Stimulated activated CD8-positive, alpha-beta memory T cell treated with anti-CD3 and anti-CD28 coated beads, Interleukin-7, amount 100 ng/mL, for 1 hour (primary cell): ENCODE measurements at places on chromosomes 4 and X.

GRCh38 chr4:140004549-140004895 is 149.5 kb downstream of the MAML3 start:
- no peak for DNase-seq

- no peak for DNase-seq
Measured at GRCh38 chrX:152313529-152314302, 137.4 kb downstream of the GABRA3 start.

- DNase-seq = no peak
Measured at GRCh38 chr4:20393486-20394100, 141.9 kb downstream of the SLIT2 start.

- no peak for DNase-seq
Measured at GRCh38 chrX:119762718-119763117, 4.3 kb downstream of the SOWAHD start.

GRCh38 chrX:130086447-130087206 is 23.7 kb downstream of the ELF4 start:
- no peak for DNase-seq

DNA sequence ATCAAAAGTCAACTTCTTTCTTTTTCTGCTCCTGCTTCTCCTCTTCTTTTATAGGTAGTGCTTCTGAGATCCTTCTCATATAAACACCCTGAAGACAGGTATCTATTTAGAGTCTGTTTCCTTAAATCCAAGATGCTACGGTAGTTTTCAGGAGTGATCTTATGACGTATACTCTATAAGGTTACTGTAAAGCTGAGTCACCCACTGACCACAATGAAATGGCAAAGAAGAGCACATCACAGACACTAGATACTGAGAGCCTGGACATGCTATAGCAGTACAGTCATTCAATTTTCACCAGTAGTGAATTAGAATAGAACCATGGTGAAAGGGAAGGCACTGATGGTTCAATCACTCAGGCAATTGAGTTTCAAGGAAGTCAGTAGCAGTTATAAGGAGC is 412.5 kb downstream of the ADAM29 start:
- DNase-seq = no peak

DNA sequence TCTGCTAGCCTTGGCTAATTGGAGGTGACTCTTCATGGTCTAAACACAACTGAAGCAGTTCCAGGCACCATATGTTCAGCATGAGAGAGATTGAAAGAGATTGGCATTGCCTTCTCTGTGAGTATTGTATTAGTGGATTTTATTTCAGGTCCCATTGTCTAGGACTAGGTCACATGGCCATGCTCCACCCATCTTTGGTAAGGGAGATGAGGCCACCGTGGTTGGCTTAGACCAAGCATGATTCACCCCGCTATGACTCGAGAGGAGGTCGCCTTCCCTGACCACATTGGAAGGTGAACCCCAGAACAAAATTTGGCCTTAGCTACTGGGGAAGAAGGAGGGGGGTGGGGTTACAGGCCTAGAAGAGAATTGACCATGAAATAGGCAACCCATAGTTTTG is 109.9 kb upstream of the BCOR start:
- DNase-seq = no peak

DNA sequence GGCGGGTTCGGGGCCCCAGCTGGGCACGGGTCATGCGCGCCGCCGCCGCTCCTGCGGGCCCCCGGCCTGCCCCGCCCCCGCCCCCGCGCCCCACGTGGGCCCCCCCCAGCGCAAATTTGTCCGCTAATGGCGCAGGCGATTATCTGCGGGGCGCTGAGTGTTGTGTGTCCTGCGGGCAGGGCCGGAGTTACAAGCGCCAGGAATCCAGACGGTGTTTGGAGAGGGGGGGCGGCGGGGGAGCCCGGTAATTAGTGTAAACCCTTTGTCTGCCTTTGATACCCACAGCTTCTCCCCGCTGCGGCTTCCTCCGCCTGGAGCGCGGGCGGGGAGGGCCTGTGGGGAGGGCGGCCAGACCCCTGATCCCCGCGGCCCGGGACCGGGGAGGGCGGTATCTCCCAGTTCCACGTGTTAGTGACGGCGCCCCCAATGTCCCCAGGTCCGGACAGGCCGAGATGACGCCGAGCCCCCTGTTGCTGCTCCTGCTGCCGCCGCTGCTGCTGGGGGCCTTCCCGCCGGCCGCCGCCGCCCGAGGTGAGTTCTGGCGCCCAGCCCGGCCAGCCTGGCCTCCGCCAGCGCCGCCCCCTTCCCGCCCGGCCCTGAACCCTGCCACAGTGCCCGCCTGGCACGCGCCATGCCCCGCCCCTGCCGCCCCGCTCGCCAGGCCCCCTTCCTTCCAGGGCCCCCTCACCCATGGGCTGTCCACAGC is 761 bp downstream of the FGFRL1 start:
- no peak for DNase-seq

- no peak for DNase-seq
Measured at GRCh38 chrX:136738049-136738729, 42.5 kb downstream of the ARHGEF6 start.

DNA sequence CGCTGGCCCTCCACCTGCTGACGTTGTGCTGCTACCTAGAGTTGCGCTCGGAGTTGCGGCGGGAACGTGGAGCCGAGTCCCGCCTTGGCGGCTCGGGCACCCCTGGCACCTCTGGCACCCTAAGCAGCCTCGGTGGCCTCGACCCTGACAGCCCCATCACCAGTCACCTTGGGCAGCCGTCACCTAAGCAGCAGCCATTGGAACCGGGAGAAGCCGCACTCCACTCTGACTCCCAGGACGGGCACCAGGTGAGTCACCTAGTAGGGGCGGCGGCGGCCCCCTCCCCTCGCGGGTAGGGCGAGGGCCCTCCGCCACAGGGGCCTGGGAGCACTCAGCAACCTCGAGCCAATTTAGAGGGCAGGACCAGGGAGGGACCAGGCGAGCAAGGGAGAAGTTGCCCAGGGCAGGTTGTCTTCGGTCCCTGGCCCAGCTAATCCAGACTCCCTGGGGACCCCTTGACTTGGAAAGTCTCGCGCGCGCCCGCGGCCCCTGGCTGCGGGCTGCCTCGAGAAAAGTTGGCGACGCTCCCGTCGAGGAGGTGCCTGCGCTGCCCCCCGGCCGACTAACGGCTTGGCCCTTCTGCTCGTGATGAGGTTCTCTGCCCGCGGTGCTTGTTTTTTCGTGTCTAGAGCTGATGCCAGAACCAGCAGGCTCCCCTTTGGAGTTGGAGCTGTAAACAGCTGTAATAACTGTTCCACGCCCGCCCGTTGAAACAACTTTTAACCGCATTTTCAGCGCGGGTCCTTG is 717 bp downstream of the EDA start:
- no peak for DNase-seq

- DNase-seq = no peak
Measured at GRCh38 chr4:109215506-109215905, 87.0 kb downstream of the COL25A1 start.

- no peak for DNase-seq
Measured at GRCh38 chrX:48278958-48279357, 23.8 kb downstream of the SSX1 start.

- DNase-seq = no peak
Measured at GRCh38 chrX:10049236-10049635, 82.1 kb downstream of the CLDN34 start.

DNA sequence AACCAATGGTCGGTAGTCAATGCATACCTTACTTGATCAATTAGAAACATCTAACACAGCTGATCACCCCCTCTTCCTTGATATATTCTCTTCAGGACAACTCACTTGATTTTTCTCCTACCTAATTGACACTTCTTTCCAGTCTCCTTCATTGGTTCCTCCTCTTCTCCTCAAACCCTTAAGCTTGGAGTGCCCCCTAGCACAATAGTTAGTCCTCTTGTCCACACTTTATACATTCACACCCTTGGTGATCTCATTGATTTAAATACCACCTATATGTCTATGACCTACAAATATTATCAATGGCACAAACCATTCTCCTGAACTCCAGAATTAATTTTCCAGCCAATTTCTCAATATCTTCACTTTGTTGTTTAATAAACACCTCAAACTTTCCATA is 724.0 kb downstream of the ADGRL3 start:
- DNase-seq = no peak

DNA sequence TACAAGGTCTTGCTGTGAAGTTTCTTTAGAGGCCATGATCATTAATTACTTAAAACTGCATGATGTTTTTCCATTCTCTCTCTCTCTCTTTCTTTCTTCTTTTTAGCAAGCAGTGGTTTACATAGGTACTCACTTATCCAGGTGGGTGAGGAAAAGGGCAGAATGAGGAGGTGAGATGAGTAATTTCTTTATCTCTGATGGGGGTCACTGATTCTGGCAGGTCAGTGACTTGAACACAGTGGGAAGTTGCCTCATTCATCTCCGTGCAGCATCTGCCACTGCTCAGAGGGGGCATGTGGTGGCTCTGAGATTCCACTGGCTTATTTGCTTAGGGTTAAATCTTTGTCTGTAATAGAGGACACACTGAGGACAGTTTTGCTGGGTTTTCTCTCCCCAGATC is 62.6 kb downstream of the FAM114A1 start:
- DNase-seq = no peak

GRCh38 chr4:27360790-27361267 is 500.2 kb downstream of the STIM2 start:
- no peak for DNase-seq

DNA sequence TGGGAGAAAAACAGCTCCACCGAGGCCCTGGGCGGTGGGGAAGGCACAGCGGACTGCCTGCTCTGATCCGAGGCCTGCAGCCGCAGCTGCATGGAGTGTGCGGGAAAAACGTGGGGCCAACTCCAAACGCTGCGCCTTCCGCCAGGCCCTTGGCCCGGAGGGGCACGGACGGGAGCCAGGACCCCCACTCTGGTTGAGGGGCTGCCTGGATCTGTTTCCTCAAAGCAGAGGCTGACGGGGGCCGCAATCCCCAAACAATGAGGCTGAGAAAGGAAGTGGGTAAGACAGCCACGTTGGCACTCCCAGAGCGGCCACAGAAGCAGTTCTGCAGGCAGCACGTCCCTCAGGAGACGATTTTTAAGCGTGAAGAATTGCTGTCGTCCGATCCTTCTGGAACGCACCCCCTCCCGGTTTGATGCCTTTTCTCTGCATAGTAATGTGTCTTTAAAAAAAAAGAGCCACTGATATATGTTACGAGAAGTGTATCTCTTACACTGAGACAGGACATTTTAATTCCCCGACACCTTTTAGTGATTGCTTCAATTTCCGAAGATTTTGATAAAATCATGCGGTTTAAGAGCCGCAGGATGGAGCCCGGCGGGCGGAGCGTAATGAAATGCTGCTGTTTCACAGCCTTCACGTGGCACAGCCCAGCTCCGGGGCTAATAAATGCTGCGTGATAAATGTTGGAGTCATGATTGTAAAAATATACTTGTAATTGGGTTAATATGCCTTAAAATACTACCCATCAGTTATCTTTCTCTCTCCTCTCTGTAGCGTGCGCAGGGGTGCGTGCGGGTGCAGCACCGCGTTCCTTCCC is 85.7 kb downstream of the FAM53A start:
- no peak for DNase-seq

- DNase-seq = no peak
Measured at GRCh38 chr4:76087007-76087769, 12.7 kb downstream of the ART3 start.

GRCh38 chrX:109818976-109819375 is 85.9 kb upstream of the ACSL4 start:
- DNase-seq = no peak

DNA sequence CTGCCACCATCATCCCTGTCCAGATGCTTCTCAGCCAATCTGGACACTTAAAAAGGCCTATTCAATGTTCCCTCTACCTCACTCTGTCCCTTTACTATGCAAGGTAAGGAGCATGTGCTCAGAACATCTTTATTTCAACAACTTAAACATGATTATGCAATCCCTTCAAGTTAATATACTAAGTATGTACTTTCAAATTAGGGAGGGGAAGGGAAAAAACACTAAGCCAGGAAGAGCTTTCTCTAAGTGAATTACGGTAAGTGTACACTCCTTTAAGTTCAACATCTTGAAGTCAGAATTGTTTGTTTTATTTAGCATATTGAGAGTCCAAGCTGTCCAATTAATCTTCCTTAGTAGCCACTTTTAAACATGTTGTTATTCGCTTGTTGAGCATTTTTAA is 14.1 kb downstream of the SLC10A7 start:
- DNase-seq = no peak

DNA sequence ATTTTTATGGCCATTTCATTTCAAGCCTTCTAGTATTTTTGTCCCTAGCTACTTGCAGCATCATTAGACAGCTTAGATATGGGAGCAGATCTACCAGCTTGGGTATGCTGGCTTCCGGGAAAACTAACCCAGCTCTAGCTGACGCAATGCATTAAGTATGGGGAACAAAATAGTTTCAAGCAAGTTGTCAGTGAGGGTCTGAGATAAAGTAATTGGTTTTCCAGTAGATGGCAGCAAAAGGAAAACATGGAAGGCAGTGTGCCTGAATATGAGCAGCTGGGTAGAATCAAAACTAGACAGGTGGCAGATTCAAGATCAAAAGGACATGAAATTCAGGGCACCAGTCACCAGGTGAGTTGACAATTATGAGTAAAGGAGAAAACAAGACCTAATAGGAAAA is 340.9 kb upstream of the CTSO start:
- no peak for DNase-seq

DNA sequence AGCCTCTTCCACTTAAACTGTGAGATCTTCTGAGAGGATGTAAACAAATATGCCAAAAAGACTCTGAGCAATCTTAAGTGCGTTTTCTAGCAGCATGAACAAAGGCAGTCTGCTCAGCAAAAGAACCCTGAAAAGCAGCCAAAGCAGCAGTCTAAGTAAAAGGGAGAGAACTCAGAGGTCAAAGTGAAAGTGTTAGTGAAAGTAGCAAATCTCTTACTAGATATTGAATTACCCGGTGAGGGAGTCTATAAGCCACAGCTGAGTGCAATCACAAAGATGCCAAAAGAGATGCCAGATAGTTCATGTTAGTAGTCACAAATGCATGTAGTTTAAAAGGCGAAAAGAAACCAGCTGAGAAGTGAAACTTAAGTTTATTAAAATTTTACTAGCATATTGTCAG is 7.9 kb upstream of the GNRHR start:
- no peak for DNase-seq

DNA sequence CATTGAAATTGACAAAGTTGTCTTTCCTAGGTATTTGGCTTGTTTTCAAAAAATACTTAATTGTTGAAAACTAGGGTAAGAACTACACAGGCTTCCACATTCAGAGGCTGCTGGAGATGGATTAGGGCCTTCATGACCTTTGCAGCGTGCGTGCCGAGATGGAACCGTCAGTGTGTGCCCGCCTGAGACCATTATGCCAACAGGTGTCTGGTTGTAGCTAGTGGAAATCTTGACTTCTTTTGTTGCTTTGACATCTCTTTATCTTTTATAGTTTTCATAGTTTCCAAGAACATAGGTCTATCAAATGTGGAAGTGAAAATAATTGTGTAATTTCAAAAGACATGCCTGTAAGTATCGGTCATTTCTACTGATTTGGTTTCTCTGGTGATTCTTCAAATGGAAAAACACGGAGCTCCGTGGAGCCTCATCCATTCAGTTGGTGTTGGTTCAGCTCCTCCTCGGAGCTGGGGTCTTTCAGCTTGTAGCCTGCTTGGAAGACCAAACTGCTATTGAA is 38.9 kb upstream of the CLCN4 start:
- DNase-seq = no peak

- DNase-seq = no peak
Measured at GRCh38 chr4:74109870-74110605, 11.0 kb upstream of the CXCL2 start.
